ENCODE measurements at places on chromosomes 4 and X.

GRCh38 chr4:163085085-163085484, 81.6 kb downstream of the NAF1 start:
- no peak for DNase-seq

DNA sequence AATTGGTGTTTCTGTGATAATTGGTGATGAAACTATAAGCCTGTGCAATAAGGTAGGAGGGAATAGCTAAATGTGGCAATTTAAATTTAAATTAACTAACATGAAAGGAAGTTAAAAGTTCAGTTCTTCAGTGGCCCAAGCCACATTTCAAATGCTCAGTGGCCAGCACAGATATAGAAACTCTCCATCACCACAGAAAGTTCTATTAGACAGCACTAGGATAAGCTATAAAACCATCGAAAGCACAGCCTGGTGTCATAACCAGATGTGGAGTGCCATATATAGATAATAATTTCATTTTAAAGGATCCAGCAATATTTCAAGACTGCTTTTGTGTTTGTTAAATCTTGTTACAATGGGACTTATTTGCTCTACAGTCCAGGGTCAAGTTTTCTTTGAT, 119.3 kb upstream of the NR3C2 start:
- DNase-seq, result no peak

DNA sequence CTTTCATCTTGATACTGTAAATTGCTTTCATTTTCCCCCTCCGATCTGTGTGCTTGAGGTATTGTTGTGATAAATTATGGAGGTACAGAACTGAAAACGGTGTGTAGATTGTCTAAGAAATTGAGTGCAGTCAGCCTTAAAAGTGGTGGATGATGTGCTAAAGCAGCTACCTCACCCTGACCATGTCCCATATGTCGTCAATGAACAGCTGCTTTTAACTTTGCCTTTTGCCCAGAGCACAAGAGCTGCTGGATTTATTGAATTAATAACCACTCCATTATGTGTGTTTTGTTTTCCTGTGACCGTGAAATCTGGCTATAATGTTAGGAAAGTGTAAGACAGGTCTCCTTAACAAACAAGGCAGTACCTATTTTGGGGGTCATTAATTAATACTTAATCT, 581.9 kb upstream of the PITX2 start:
- no peak for DNase-seq

GRCh38 chr4:176195184-176195978, at the start of gene SPATA4:
Gene SPATA4, minus strand, starts transcription at chr4:176195585. Its CDS starts 23 bp downstream, at chr4:176195562.
- DNase-seq, result peak; percentile 88

- DNase-seq, result no peak
These were observed 54.5 kb upstream of the FBXW7 start for GRCh38 chr4:152590179-152591031.

DNA sequence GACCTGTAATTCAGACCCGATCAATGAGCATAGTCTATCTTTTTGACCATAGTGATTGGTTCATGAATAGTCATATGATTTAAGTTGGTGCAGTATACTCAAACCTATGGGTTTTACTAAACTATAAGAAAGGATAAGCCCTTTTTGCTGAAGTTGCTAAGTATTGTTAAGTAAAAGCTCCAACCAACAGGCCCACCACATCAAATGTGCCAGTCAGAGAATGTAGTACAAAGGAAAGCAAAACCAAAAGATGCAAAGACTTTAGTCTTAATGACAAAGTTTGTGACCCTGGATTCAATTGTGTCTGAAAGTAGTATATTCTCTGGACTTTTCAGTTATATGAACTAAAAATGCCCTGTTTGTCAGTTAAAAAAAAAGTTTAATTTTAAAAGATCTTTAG, 208.1 kb upstream of the TET2 start:
- no peak for DNase-seq

DNA sequence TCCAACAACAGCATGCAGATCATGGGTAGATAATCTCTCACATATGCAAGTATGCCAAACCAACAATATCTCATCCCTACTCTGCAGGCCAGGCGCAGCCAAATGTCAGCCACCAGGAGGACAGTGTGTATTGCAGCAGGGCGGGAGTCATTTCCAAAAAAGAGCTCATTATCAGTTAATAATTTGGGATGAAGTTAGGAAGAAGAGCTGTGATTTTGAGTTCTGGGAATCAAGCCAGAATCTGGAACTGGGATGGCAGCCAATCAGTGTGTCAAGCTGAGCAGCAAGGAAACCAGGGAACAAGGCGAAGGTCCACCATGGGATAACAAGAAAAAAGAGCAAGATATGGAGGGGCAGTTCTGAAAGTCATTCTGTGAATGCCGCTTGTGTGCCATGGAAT, 88.2 kb upstream of the CAMK2D start:
- DNase-seq, result no peak

- DNase-seq, result no peak
These were observed 7.6 kb downstream of the SLC25A43 start for GRCh38 chrX:119406776-119407175.

- no peak for DNase-seq
These were observed 15.9 kb downstream of the MMAA start for GRCh38 chr4:145635117-145635516.

GRCh38 chr4:38692421-38692820, 28.4 kb downstream of the KLF3 start:
- no peak for DNase-seq

DNA sequence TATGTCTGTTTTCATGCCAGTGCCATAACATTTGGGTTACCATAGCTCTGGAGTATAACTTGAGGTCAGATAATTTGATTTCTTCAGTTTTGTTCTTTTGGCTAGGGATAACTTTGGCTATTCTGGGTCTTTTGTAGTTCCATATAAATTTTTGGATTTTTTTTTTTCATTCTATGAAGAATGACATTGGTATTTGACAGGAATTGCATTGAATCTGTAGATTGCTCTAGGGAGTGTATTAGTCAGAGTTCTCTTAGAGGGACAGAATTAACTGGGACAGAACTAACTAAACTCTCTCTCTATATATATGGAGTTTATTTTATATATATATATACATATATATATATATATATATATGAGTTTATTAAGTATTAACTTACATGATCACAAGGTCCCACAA, 32.2 kb upstream of the SLIT2 start:
- no peak for DNase-seq

DNA sequence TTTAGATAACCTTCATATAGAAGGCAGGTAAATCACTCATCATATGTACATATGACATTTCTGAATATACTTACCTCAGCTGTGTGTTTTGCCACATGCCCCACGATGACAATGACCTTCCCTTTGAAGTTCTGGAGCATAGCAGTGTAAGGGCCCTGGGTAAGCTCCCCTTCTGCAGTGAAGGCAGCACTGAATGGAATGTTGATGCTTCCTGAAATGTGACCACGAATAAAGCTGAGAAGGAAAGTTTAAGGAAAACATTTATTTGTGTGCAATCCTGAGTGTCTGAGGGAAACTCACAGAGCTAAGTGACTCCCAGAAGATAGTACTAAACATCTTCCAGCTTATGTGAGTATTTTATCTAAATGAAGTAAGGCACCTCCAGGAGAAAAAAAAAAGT, 200.1 kb downstream of the NPNT start:
- DNase-seq, result peak; percentile 10

DNA sequence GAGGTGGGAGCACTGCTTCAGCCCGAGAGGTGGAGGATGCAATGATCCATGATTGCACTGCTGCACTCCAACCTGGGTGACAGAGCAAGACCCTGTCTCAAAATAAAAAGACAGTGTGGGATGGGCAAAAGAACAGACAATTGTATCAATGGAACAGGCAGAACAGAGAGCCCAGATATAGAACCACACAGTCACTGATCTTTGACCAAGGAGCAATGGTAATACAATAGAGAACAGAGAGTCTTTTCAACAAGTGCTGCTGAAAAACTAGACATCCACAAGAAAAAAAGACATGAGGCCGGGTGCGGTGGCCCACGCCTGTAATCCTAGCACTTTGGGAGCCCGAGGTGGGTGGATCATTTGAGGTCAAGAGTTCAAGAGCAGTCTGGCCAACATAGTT, 5.9 kb downstream of the FAM53A start:
- no peak for DNase-seq

DNA sequence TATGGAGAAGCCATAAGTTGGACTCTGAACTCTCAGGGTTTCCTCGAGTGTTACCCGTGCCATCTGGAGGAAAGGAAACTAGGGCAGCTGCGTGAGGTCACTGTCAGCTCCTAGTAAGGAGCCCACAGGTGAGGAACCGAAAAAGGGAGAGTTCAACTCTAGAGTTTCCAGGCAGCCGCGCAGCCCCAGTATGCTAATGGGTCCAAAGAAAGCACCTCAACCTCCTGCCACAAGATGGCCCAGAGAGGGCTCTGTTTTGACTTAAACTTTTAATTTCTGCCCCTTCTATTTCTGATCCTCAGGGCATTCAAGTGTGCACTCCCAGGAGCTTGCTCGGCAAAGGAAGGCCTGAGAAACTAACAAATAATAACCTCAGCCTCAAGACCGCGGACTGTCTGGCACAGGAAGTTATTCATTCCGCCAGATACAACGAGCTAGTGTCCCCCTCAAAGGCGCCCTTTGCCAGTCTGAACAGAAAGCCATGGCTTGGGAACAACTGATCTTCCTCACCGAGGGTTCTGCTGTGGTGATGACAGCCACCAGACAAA, 13.9 kb downstream of the SCARB2 start:
- peak; percentile 35 for DNase-seq

DNA sequence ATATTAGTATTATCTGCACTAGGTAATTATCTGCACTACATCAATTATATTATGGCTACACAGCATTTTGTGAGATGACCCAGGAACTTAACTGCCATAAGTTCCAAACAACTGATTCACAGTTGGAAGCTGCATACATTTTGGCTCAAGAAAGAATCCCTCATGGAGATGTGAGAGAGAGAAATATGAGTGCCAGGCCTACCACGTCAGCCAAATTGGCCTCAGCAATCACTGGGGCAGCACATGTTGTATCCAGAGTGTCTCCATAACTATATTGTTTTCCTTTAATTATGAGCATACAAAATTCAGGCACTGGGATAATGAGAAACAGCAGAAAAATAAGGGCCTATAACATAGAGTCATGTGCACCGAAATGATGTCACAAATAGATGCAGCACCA, 174.2 kb upstream of the DMD start:
- no peak for DNase-seq

DNA sequence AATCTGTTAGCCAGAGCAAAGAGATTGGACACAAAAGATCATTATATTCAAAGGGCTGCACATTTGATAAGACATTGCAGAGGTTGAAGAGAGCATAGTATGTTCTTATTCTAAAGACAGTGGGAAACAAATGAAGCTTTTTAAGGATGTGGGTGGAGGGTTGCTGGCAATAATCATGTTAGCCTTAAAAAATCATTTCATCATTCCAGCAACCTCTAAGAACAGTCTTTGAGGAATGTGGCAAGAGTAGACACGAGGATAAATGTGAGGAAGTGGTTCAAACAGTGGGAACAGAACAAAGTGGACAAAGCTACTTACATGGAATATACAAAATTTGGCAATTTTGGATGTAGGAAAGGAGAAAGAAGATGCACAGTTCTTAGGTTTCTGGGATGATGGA, 167.3 kb upstream of the SPRY1 start:
- no peak for DNase-seq

DNA sequence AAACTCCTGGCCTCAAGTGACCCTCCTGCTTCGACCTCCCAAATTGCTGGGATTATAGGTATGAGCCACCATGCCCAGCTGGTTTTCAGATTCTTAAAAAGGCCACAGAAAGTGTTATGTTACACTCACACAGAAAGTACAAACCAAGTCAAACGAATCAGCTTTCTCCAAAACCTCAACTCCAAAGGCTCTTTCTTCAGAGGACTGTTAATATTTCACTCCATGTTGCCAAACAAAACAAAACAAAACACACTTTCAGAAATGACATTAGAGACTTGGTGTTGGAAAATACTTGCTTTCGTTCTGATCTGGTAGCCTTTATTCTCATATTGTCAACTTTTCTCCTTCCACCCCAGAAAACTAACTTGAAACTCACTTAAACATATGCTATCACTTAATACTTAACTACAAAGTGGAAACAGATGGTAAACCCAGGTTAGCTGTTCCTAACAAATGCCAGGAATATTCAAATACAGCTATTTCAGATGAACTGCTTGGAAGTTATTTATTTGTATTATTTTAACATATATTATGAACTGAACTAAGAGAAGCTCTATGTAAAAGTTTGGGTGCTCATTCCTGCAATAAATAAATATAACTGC, 34.7 kb downstream of the RLIM start:
- no peak for DNase-seq

GRCh38 chr4:128703948-128704347, 105.6 kb upstream of the JADE1 start:
- no peak for DNase-seq

DNA sequence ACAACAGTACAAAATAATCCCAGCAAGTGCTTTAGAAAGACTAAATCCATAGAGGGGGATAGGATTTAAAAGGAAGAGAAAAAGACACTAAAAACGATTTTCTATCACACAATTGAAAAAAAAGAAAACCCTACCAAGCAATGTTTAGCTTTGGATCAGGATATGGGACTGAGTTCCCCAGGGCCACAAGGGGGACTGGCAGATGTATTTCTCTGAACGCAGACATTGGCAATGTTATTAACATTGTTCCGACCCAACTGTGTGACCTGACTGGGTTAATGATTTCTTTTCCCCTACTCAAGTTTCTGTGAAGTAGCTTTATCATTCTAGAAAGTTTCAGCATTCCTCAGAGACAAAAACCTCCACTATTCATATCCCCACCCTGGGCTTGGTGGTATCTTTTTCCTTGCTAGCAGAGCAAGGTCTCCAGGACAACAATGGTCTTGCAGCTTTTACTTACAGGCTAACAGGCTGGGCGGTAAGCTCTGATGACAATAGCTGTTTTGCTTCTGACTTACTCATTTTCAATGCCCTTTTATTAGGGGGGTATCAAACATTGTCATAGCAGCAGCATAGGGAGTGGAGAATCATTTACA, 25.8 kb downstream of the SLC7A11 start:
- no peak for DNase-seq

DNA sequence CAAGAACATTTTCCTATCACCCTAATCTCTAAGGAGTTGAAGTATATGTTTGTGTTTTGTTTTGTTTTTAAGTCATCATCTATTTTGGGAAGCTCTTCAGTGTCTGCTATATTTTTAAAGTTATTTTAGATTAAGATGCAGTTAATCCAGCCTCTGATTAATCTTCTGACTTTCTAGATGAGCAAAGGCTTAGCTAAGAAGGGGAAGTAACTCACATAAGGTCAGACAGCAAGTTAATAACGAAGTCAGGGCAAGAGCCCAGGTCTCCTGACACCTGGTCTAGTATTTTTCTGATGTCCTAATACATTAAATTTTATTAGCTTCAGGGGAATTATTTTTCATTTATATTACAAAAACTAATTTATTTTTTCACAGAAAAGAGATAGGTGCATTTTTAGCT, 168.5 kb downstream of the SOWAHB start:
- no peak for DNase-seq

DNA sequence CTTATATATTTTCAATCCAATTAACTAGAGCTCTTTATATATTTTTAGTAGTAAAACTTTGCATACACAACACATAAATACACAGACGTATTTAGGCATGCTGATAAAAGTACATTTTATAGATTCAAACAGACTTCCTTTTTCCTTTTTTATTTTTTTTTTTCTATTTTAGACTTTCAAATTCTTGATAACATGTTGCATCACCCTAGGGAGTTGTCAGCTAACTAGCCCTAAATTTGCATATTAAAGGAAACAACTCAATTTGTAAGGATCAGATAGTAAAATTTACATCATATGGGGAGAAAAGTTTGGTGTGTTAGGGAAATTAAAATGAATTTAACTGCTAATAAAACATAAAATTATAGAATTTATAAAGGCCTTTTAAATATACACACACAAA, 47.4 kb upstream of the APOOL start:
- no peak for DNase-seq

- no peak for DNase-seq
These were observed 16.1 kb downstream of the LRP2BP start for GRCh38 chr4:185379326-185380295.
